ENCODE measurements at places on chromosomes 4 and X.

DNA sequence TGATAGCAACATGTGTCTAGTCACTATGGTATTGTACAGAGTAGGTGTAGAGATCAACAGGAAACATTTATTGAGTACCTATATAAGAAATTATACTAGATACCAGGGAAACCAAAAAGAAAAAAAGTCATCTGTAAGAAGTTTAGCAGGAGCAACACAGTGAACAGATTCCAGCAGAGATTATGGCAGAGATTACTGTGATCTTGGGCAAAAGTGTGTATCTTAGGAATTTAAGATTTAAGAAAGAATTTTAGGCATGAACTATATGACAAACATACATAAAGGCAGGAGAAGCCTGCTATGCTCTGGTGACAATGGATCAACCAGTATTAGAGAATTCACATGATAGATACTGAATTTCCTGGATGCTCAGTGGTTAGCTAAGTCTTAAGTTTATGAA is 37.9 kb downstream of the SNCA start:
- no peak for DNase-seq

- no peak for DNase-seq
These were observed 326.3 kb upstream of the ZCCHC13 start for GRCh38 chrX:73977542-73978169.

GRCh38 chrX:114985967-114986592 is 31.3 kb downstream of the IL13RA2 start:
- DNase-seq: no peak

DNA sequence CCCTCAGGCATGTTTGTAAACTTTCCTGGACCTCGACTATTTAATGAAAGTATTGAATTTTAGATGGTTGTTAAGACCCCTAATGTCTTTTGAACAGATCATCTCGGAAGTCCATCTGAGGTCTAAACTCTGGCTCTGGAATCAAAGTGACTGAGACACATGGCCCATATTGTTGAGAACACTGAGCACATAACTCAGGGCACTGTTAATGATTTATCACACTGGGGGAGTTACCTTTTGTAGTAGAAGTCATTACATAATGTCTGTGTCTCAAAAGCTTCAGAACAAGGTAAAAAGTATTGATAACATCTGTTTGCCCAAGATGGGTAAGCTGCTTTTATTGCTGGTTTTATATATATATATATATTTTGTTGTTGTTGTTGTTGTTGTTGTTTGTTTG is 103.4 kb upstream of the HS3ST1 start:
- no peak for DNase-seq

DNA sequence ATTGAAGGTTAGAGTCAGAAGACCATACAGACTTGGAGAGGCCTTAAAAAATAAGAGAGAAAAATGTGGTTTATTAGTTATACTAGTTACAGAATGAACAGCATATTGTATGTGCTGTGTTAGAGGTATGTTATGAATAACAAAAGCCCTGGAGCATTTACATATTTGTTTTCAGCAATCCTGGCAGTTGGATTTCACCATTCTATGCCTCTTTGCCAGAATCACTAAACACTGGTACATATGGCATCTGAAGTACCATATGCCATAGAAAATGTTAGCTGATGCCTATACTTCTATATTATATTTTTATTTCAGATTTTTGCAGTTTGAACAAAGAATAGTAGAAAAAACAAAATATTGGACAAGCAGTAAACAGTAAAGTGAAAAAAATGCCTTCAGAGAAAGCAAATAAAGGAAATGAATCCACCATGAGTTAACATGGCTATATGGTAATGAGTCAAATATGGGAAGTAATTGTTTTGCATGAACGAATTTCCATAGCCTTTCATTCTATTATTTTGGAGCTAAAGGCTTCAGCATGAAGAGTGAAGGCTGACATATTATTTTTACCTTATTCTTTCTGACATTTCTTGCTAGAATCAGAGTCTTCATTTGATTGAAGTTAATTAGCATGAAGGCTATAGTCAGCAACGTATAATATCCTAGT is 41.9 kb upstream of the PRDM8 start:
- DNase-seq: no peak

GRCh38 chr4:105797225-105797624 is 88.6 kb downstream of the GSTCD start:
- DNase-seq: no peak

GRCh38 chr4:54005475-54005874 is 58.9 kb downstream of the CHIC2 start:
- no peak for DNase-seq

GRCh38 chrX:51456246-51456645 is 40.1 kb downstream of the NUDT11 start:
- no peak for DNase-seq

- no peak for DNase-seq
These were observed 19.1 kb upstream of the CXCL11 start for GRCh38 chr4:76055016-76055415.

DNA sequence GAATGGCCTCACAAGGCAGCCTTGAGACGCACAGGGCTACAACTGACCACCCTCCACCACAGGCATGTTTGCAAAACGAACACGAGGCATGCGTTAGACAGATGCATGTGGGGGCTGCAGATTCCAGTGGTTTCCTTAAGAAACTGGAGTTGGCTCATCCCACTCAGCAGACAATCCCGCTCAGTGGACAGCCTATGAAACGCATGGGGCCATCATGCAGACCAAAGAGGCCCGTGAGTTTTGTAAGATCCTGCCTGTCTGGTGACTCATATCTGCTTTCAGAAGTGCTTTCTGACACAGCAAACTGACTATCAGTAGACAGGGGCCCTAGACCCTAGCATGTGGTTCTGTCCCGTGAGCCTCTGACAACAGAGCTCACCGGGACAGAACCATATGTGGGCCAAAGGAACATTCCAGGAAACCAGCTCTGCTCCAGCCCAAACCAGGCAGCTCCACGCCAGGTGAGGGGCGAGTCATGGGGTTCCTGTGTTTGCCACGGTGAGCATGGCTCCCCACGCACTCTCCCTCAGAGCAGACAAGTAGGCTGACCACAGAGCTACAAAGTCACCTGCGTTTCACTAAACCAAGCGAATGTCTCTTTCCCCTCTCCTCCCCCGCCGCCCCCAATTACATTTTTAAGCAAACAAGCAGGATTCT is 74.4 kb downstream of the MTMR1 start:
- DNase-seq: no peak

DNA sequence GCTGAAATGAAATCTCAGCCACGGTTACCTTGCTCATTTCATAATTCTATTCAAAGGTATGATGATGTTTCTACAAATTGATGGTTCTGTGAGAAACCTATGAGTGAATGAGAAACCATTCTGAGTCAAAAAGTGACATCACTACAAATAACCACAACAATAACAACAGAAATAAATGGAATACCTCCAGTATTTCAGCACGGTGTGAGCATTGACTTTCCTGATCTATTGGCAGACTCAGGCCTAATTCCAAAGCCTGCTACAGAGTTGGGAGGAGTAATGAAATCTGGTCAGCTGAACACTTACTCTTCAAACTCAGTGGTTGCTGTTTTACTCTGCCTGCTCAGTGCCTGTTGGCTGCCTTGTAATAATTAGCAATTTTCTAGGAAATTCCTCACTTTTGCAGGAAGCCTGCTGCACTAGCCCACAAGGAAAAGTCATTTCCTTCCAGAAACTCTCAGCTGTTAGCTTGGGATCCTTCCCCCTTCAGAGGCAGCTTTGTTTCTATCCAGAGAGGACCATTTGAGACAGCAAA is 18.8 kb upstream of the SYNPO2 start:
- no peak for DNase-seq

GRCh38 chr4:41388080-41388479 is 131.4 kb downstream of the UCHL1 start:
- no peak for DNase-seq

- DNase-seq: peak; percentile 22
These were observed 221.8 kb upstream of the KCNIP4 start for GRCh38 chr4:22170353-22170752.

GRCh38 chr4:111018216-111018615 is 395.3 kb upstream of the PITX2 start:
- no peak for DNase-seq

- no peak for DNase-seq
These were observed 31.3 kb downstream of the REPS2 start for GRCh38 chrX:16977771-16978170.

DNA sequence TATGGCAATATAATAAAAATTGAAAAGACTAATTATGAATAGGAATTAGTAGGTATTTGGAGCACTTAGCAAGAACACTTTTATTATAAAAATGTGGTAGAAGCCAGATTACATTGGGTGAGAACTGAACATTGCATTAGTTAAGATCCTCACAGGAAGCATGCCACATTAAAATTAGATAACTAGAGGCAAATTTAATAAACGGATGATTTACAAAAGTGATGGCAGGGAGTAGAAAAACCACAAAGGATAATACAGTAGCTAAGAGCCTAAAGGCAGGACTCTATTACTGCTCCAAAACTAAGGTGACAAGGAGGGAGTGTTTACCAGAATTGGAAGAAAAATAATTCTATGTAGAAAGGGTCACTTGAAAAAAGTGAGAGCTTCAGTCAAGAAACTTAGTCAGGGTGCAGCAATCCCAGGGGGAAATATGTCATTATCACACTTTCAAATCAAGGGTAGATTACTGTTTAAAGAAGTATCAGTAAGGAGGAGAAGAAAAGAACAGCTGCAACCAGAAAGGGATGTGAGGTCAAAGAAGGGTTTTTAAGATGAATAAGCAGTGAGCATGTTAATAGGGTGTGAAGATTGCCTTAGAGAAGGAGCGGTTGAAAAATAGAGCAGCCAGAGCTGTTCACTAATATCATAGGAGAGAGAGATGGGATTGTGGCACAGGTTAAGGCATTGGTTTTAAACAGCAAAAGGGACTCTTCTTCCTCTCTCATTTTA is 84.6 kb downstream of the NDST4 start:
- no peak for DNase-seq

DNA sequence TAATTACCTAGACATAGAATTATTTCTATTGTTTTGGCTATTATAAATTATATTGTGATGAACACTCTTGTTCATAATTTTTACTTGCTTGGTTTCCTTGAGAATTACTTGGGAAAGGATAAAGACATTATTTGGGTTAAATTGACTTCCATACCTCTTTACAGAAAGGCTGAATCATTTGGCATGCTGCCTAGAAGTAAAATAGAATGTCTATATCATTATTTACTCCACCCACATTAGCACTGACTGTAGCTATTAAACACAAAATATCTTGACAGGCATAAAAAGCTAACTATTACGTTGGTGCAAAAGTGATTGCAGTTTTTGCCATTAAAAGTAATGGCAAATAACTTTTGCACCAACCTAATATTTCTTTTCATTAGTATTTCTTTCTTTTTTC is 29.7 kb upstream of the ADH6 start:
- no peak for DNase-seq

- no peak for DNase-seq
These were observed 95.7 kb downstream of the SH2D1A start for GRCh38 chrX:124441971-124442590.

DNA sequence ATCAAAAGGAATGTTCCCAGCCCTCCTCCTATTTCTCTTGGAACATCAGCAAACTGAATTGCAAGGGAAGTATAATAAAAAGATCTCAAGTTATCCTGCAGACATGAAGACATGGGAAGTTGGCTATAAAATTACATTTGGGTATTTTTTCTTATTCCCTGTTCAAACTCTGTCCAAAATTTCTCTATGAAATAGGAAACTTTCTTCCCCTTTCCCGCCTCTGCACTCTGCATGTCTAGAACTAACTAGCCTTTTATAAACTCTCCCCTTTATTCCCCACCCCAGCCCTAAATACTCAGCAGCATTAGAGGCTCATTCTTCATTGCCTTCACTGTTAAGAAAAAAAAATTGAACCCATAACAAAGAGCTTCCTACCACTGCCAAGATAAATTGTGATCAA is 126.7 kb upstream of the EDNRA start:
- DNase-seq: no peak
